ENCODE measurements at places on chromosomes 3 and 15. TPM values are rescaled to one million over a fixed set of nuclear protein-coding genes. Genes with fewer than 3 reads are reported as not detected.

SMC4 gene
- polyA plus RNA-seq: 34.0 TPM

SPINK8 gene
- not detected for polyA plus RNA-seq

DNA sequence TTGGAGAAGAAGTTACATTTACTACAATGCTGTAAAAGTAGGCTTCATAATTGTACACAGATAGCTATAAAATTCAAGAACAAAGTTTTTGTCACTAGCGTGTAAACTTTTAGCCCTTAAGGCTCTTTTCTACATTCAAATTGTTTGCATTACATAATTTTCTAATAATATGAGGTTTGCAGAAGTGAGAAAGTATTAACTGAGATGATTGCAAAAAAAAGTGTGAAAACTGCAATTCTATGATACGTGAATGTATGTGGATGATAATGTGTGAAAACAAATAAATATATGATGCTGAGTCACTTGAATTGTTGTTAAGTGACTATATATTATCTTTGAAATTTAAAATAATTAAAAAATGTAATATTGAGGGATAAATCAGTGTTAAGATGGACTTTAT is 557.5 kb downstream of the NAALADL2 start:
- no peak for DNase-seq

CCR3 gene
- polyA plus RNA-seq: not detected

ATP13A4 gene
- 0.12 TPM for polyA plus RNA-seq

All from H1 (cell line).